Renal cortex interstitium (tissue), 15 donors: ENCODE measurements at places on chromosomes 12 and 14. TPM values are rescaled to one million over a fixed set of nuclear protein-coding genes. Genes with fewer than 3 reads are reported as not detected.

GRCh38 chr12:18382236-18382885 is 121.0 kb downstream of the PIK3C2G start:
- no peak for DNase-seq

DNA sequence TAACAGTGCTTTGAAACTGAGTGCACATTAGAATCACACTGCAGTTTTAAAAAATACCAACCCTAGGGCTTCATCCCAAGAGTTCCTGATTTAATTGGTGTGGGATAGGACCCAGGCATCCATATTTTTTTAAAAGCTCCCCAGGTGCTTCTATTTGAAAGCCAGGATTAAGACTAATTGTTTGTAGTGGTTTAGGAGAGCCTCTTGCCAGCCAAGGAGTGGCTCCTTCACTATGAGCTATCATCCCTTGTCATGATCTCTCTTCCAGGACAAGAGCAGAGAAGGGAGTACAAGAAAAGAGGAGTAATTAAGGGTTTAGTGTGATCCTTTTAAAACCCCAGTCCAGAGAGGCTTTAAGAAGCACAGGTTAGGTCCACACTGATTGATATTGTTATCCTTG is 178.0 kb downstream of the CAND1 start:
- no peak for DNase-seq

DNA sequence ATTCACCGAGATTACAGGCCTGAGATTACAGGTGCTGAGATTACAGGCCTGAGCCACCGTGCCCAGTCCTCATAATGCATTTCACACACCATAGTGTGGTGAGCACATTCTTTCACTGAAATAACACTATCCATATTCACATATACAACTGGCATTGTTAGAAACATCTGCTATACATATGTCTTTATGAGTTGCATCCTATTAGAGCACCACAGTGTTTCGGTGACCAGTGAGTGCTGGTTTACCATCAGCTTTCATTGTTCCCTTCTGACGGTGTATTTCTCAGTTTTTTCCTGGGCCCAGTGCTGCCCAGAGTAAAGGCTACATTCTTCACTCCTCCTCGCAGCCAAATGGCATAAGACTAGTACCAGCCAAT is 96.2 kb upstream of the FGD4 start:
- no peak for DNase-seq

The METTL17 gene
- 94.9 TPM for polyA plus RNA-seq

- peak; percentile 45 for DNase-seq
Measured at GRCh38 chr12:64147011-64147631, 75.0 kb downstream of the KICS2 start.

The MANSC4 gene
- polyA plus RNA-seq: 0.92 TPM
